Daoy (cell line): ENCODE measurements at places on chromosomes 4 and X. TPM values are rescaled to one million over a fixed set of nuclear protein-coding genes. Genes with fewer than 3 reads are reported as not detected.

GRCh38 chrX:87621697-87622096, 104.1 kb downstream of the KLHL4 start:
- no peak for DNase-seq

DNA sequence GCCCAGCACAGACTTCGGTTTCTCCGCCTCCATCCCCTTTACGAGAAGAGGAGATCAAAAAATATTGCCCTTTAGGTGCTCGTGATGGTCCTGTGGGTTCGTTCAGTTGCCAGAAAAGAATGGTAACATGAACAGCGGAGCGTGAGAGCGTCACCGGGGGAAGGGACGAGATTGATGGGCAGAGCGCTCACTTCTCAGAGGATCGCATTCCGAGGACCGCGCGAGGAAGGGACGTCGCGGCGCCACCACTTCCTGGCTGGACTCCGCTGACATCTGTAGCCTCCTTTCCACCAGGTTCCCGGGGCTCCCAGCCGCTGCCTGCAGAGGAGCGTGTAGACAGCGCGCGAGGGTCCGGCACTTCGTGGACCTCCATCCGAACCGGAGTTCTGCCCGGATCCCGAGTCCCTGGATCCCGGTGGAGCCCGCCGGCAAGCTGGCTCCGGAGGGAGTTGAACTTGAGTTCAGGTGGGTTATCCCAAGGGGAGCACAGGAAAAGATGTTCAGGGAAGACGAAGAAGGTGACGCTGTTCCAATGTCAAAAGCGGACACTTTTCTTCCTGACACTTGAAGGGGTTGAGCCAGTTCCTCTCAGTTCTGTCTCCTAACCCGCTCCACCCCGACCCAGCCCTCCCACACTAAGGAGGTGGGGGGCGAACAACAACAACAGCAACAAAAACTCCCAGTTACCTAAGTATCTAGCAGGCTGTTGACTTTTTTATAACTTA, 484 bp downstream of the GALNTL6 start:
- DNase-seq: no peak

GRCh38 chr4:76233083-76233482, 18.4 kb upstream of the FAM47E start:
- no peak for DNase-seq

GRCh38 chr4:37139987-37140386, 104.6 kb upstream of the NWD2 start:
- no peak for DNase-seq

- DNase-seq: no peak
These were observed 551.8 kb upstream of the GRID2 start for GRCh38 chr4:91751961-91752360.

DNA sequence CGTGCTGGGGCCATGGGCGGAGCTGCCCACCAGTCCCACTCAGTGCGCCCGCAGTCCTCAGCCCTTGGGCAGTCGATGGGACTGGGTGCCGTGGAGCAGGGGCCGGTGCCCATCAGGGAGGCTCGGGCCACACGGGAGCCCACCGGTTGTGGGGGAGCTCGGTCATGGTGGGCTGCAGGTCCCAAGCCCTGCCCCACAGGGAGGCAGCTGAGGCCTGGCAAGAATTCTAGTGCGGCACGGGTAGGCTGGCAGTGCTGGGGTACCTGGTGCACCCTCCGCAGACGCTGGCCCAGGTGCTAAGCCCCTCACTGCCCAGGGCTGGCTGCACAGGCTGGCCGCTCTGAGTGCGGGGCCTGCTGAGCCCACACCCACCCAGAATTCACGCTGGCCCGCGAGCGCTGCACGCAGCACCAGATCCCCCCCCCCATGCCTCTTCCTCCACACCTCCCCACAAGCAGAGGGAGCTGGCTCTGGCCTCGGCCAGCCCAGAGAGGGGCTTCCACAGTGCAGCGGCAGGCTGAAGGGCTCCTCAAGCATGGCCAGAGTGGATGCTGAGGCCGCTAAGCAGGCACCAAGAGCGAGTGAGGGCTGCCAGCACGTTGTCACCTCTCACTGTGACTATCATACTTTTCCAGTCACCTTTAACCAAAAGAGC, 564.4 kb downstream of the GALNTL6 start:
- no peak for DNase-seq

DNA sequence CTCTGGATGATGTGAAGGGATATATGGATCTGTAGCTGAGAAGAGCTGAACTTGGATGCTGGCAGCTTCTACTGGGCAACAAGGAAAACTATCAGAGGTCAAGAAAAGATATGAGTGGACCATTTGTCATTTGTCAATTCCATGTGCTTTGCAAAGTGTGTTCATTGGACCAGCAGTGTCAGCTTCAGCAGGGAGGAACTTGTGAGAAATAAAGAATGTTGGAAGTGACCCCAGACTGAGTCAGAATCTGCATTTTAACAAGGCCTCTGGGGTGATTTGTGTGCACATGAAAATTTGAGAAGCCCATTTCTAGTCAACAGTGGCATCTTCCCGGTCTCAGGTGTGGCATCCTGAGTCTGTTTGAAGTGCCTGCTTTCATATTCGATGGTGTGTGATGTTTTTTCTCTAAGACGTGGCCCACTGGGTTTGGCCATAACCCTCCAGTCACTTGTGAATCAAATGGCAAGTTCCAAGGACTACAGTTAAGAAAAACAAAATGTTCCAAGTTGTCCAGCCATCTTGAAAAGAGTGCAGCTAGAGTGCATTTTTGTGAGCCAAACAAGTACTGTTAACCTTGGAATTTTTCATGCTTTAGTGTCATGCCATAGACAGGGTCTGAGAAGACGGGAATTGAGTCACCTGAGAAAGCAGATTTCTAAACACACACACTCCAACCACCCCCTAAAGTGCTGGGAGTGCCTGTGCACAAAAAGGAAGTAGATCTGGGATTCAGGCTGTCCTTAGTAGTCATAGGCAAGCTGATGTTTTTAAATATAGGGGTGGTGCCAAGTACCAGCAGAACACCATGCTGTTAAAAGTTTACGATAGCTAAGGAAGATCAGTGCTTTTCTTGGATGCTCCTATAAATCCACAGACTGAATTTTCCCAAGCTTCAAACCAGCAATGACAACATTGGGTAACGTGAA, 26.4 kb downstream of the GPM6B start:
- no peak for DNase-seq

DNA sequence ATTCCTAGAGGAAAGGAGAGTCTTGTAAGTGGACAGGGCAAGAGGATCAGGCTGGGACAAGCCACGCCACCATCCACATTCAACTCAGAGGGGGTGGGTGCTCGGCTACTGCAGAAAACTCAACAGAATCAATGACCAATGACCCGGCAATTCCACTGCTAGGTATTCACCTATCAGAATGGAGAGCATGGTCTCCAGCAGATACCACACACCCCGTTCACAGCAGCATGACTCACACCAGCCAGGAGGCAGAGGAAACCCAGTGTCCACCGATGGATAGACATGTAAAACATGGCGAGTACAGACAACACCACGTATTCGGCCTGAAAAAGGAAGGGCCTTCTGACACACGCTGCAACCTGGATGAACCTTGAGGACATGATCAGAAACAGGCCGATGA, 175.9 kb downstream of the AFAP1 start:
- peak; percentile 49 for DNase-seq

- no peak for DNase-seq
These were observed 274.4 kb downstream of the BANK1 start for GRCh38 chr4:102064747-102065442.

DNA sequence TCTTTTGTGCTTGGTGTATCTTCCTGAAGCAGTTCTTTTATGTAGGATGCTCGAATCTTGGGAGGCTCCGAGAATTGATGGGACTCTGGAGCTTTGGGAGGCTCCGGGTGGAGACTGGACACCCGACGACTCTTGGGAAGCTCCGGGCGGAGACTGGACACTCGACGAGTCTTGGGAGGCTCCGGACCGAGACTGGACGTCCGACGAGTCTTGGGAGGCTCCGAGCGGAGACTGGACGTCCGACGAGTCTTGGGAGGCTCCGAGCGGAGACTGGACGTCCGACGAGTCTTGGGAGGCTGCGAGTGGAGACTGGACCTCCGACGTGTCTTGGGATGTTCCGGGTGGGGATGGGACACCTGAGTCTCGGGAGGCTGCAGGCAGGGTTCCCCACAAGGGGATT, 1.6 kb downstream of the FAM47A start:
- DNase-seq: no peak

DNA sequence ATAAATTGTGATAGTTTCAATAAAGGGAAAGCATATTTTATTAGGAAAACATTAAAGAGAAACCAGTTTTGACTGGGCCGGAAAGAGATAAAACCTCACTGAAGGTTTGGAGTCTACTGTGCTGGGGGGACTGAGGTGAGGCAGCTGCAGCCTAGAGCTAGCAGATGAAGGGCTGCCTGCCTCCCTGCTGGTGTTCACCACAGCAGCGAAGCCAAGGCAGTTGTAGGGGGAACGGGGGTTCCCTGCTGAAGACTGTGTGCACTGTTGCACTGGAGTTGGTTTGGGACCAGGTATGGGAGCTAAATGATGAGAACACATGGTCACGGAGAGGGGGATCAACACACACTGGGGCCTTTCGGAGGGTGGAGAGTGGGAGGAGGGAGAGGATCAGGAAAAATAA, 546.5 kb upstream of the SMIM31 start:
- DNase-seq: no peak

GRCh38 chrX:129833153-129833990, 10.3 kb downstream of the ZDHHC9 start:
- peak; percentile 44 for DNase-seq

GRCh38 chrX:17442898-17443297, 67.9 kb downstream of the NHS start:
- DNase-seq: peak; percentile 28

DNA sequence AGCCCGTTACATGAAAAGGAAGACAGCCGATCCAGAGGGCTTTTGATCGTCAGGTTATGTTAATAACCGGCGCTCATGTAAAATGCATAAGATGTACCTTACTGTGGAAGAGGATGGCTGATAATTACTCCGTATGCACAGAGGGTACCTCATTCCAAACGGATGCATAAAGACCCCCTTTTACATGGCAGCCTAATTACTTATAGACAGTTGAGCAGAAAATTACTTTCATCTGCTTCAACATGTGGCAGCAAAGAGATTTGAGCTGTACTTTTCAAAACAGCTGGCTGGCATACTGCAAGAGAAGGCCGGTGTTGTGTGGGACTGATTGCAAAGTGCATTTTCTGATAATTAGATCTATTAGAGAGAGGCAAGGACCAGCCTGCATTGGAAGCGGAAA, 103.4 kb downstream of the SHOX start:
- no peak for DNase-seq

- no peak for DNase-seq
These were observed 15.3 kb downstream of the MTMR8 start for GRCh38 chrX:64379924-64380323.

DNA sequence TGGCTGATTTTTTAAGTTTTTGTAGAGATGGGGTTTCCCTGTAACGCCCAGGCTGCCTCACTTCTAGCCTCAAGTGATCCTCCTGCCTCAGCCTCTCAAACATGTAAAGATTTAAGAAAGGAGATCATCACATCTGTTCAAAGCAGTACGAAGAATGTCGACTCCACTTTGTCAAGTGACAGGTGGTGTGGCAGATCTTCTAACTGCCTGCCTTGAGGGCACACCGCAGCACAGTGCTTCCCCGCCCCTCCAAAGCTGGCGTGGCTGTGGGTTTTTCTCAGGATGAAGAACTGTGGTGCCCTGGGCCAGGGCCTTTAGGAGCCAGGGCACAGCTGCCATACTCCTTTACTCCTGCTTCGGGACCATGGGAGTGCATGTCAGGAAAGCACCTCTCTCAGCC, 43.3 kb upstream of the MTNR1A start:
- no peak for DNase-seq

DNA sequence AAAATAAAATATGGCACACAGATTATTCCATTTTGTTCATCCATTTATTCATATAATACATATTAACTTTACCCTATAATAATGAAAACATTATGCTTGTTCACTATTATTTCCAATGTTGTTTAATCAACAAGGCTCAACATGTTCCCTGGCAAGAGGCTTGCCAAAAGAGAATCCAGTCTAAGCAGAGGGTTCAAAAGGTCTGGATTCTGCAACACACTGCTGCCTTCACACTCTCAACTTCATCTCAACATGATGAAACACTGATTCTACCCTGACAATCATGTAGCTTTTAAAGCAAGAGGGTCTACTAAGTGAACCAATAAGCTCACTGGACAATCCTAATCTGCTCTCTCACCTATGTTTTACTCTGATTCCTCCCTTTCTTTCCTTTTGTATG, 101.1 kb downstream of the MID1 start:
- DNase-seq: no peak

- DNase-seq: no peak
These were observed 203.1 kb downstream of the TEX13C start for GRCh38 chrX:125522752-125523151.

DNA sequence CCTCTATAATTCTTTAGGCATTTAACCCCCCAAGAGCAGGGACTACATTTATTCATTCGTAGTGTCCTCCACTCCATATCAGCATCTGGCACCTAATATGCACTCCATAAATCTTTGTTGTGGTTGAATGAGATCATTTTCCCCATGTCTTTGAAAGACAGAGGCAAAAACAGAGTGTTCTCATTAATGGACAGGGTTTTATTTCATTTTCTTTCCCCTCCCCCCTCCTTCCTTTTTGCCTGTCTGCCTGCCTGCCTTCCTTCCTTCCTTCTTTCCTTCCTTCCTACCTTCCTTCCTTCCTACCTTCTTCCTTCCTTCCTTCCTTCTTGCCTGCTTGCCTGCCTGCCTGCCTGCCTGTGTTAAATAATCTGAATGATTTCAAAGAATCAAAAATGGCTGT, 83.2 kb downstream of the SHROOM3 start:
- no peak for DNase-seq

- DNase-seq: no peak
These were observed 68.2 kb upstream of the TMEM33 start for GRCh38 chr4:41866799-41867677.

DNA sequence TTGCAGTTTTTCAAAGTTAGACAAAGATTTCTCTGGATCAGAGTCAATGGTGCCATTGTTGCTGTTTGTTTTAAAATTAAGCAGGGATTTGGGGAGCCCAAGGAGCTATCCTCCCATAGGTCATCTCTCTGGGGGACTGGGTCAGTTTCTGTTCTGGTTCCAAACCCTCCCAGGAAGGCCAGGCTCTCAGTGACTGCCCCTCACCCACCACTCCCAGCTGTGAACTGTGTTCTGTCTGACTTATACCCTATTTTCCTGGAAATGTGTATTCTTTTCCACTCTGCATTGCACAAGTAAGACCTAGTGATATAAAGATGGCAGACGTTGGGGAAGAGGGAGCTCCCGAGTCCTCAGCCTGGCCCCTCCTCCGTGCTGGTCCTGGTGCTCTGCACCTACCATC, 65.8 kb downstream of the NHS start:
- DNase-seq: no peak

GRCh38 chr4:139986689-139987501, 167.1 kb downstream of the MAML3 start:
- DNase-seq: no peak

The XKRX gene
- not detected in 2 replicates for total RNA-seq

The FAT1 gene
- 38.6 and 50.2 TPM in 2 replicates for total RNA-seq

The OTC gene
- not detected in 2 replicates for total RNA-seq

The GPRASP1 gene
- 0.69 and 1.5 TPM in 2 replicates for total RNA-seq

The GYPE gene
- total RNA-seq: not detected in 2 replicates

The XAGE2 gene
- total RNA-seq: not detected in 2 replicates

The COL25A1 gene
- total RNA-seq: 0.33 and 0.74 TPM in 2 replicates

The VCX3B gene
- 0.11 TPM in 1 of 2 replicates, not detected in the other for total RNA-seq

The RTL9 gene
- not detected in 2 replicates for total RNA-seq

The UGT2B17 gene
- not detected in 2 replicates for total RNA-seq

The SLC38A5 gene
- total RNA-seq: 3.5 TPM in 1 of 2 replicates, not detected in the other

The PHEX gene
- total RNA-seq: 0.18 and 1.1 TPM in 2 replicates

The PPEF2 gene
- total RNA-seq: not detected in 2 replicates

The CNGA1 gene
- total RNA-seq: not detected in 2 replicates

The CSAG2 gene
- not detected in 2 replicates for total RNA-seq

The PFKFB1 gene
- not detected in 2 replicates for total RNA-seq

The CCDC158 gene
- not detected in 2 replicates for total RNA-seq

The AVPR2 gene
- 1.1 TPM in 1 of 2 replicates, not detected in the other for total RNA-seq

The SRPX gene
- 18.2 and 28.0 TPM in 2 replicates for total RNA-seq
